ENCODE measurements at places on chromosomes 3 and 15.

- no peaks in the 10 kb centered on the region for H3K27me3 ChIP-seq
- no peak overlapping the region for H3K27ac ChIP-seq
- no peak for DNase-seq
- no peaks in the 10 kb centered on the region for H3K4me1 ChIP-seq
- peaks cover 4% of the 10 kb centered on the region for H3K36me3 ChIP-seq
Observed at GRCh38 chr15:60102748-60103147, 98.6 kb downstream of the FOXB1 start.

DNA sequence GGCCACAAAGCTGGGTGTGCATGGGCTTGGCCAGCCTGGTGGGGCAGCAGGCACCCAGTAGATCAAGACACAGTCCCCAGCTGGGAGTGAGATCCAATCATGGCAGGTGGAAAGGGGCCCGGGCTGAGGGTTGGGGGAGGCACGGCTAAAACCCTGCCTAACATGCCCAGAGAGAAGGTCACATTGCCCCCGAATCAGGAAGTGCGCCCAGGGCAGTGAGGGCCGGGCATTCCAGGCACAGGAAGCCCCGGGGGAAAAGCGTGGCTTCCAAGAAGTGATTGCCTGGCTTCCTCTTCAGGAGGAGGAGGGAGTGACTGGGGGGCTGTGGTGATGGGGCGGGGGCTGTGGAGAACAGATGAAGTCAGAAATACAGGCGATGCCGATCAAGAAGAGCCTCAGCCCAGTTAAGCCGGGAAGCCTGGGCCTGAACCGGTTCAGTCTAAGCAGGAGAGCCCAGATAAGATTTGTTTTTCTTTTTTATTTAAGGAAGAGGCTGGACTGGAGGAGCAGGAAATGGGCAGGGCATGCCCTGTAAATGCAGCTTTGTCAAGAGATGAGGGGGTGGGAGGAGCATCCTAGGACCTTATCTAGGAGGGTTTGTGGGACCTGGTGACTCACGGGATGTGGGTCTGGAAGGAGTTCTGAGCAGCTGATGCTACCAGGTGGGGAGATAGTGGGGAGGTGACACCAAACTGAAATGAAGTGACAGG is 83.9 kb downstream of the CHSY1 start:
- H3K4me3 ChIP-seq = no peak overlapping the region
- DNase-seq = no peak
- peaks cover 17% of the 10 kb centered on the region for H3K36me3 ChIP-seq
- H3K4me1 ChIP-seq = no peaks in the 10 kb centered on the region

DNA sequence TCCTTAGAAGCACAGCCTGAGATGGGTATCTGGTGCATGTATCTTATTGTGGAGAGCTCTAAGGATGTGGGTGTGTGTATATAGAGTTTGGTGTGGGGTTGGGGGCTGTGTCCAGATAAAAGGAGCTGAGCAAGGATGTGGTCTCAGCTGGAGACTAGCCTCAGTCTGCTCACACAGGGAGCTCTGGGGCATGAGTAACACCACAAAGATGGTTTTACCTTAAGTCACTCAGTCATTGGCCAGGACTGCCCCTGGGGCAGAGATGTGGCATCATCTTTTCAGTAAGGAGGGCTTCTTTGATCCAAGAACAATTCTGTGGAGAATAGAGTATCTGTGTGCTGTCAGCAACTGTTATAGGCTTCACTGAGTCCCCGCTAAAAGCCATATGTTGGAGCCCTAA is 163.4 kb upstream of the NUDT16 start:
- H3K27ac ChIP-seq = no peak overlapping the region
- no peaks in the 10 kb centered on the region for H3K27me3 ChIP-seq
- no peaks in the 10 kb centered on the region for H3K36me3 ChIP-seq
- no peak overlapping the region for H3K4me3 ChIP-seq
- no peak for DNase-seq

- no peak overlapping the region for H3K27ac ChIP-seq
- H3K4me1 ChIP-seq = no peaks in the 10 kb centered on the region
- no peaks in the 10 kb centered on the region for H3K36me3 ChIP-seq
- no peaks in the 10 kb centered on the region for H3K27me3 ChIP-seq
- DNase-seq = no peak
Observed at GRCh38 chr3:191170097-191170496, 28.9 kb upstream of the OSTN start.

GRCh38 chr3:179133575-179133974 is 14.6 kb upstream of the PIK3CA start:
- H3K27me3 ChIP-seq = no peaks in the 10 kb centered on the region
- no peaks in the 10 kb centered on the region for H3K4me1 ChIP-seq
- no peak overlapping the region for H3K4me3 ChIP-seq
- H3K27ac ChIP-seq = no peak overlapping the region
- DNase-seq = no peak

- no peak for DNase-seq
- H3K36me3 ChIP-seq = no peaks in the 10 kb centered on the region
- H3K4me1 ChIP-seq = peaks cover 12% of the 10 kb centered on the region
- H3K27ac ChIP-seq = no peak overlapping the region
Observed at GRCh38 chr3:39350714-39351113, 21.2 kb downstream of the CCR8 start.

DNA sequence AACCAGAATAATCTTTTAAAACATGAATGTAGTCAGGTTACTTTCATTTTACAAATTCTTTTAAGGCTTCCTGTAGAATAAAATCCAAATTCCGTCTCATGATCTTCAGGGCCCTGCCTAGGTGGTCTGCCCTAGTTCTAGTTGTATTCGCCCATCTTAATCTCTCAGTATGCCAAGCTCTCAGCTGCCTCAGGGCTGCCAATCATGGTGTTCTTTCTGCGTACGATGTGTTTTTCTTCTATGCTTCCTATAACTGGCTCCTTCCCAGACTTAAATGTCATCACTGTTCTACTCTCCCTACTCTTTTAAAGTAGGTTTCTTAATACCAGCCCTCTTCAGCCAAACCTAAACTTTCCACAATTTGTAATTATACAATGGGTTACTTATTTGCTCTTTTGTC is 107.4 kb downstream of the GREM1 start:
- H3K27me3 ChIP-seq = no peaks in the 10 kb centered on the region
- no peak overlapping the region for H3K27ac ChIP-seq
- H3K4me1 ChIP-seq = no peaks in the 10 kb centered on the region
- H3K4me3 ChIP-seq = no peak overlapping the region
- H3K36me3 ChIP-seq = no peaks in the 10 kb centered on the region

DNA sequence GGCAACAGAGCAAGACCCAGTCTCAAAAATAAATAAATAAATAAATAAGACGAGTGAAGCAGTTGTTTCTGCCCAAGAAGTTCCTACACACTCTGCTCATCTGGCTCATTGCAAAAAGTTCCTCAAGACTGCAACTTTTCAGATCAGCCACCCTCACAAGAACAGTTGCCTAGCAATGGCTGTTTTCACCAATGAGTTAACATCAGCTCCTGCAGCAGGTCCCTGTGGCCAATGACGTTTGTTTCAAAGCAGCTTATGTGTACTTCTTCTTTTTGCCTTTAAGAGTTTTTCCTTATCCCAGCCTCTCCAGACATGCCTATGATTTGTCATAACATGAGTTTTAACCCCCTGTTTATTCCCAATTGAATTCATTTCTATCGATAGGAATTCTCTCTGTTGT is 118.4 kb upstream of the SPRED1 start:
- no peaks in the 10 kb centered on the region for H3K27me3 ChIP-seq
- H3K36me3 ChIP-seq = no peaks in the 10 kb centered on the region
- no peak for DNase-seq
- no peak overlapping the region for H3K4me3 ChIP-seq
- no peak overlapping the region for H3K27ac ChIP-seq

- DNase-seq = peak; percentile 81
- H3K4me1 ChIP-seq = no peaks in the 10 kb centered on the region
- H3K27ac ChIP-seq = no peak overlapping the region
Observed at GRCh38 chr3:8443829-8444791, 57.5 kb upstream of the LMCD1 start.

DNA sequence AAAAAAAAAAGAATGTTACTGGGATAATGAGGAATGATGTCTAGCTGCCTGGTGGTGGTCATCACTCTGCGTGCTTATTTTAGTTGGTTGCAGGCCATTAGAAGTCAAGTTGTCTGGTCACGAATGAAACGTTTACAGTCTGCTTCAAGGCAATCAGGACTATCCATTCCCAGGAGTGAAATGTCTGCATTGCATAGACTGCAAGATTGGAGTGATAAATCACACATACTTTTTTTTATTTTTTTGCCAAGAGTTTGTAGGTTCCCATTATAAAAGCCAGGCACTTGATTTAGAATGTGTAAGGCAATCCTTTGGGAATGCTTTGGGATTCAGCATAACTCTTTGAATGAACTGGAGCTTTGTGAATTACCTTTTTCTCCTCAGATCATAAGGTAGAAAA is 132.3 kb downstream of the STAC start:
- no peak overlapping the region for H3K27ac ChIP-seq
- no peaks in the 10 kb centered on the region for H3K27me3 ChIP-seq
- H3K36me3 ChIP-seq = peaks cover 11% of the 10 kb centered on the region
- no peaks in the 10 kb centered on the region for H3K4me1 ChIP-seq

DNA sequence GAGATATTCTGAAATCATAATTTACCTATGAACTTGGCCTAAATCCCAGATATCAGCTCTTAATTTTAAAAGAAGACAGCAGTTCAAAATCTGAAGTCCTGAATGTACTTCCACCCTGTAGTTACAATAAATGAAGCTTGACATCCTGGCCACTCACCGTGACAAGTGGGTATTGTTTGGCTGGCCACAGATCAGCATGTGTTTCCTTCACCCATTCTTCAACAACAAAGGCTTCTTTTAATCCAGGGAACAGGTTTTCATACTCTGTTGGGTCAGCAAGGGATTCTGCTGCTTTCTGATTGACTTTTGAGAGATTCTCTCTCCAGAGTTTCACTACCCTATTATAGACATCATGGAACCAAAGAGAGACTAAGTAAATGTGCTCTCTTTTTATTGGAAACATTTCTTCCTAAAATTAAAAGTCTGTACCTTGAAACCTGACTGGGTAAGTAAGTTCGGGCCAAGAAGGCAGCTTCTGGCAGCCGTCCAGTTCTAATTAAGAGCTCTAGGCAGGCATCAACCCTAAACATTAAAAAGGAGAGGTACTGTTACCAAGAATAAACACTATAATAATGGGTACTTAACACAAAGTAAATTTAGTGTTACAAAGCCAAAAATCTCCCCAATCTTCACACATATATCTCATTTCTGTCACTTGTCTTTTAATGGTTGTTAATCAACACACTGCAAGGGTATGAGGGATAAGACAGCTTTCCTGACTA is 15.2 kb downstream of the MRPS22 start:
- DNase-seq = no peak
- H3K27me3 ChIP-seq = no peaks in the 10 kb centered on the region
- H3K36me3 ChIP-seq = peaks cover 86% of the 10 kb centered on the region
- H3K27ac ChIP-seq = no peak overlapping the region
- H3K4me3 ChIP-seq = no peak overlapping the region

- H3K4me1 ChIP-seq = no peaks in the 10 kb centered on the region
- no peaks in the 10 kb centered on the region for H3K27me3 ChIP-seq
- H3K36me3 ChIP-seq = peaks cover 7% of the 10 kb centered on the region
- no peak for DNase-seq
- H3K4me3 ChIP-seq = no peak overlapping the region
Observed at GRCh38 chr3:182455011-182455410, 338.3 kb upstream of the ATP11B start.

GRCh38 chr3:77262361-77262760 is 222.5 kb downstream of the ROBO2 start:
- H3K36me3 ChIP-seq = no peaks in the 10 kb centered on the region
- no peaks in the 10 kb centered on the region for H3K4me1 ChIP-seq
- H3K27me3 ChIP-seq = no peaks in the 10 kb centered on the region
- H3K27ac ChIP-seq = no peak overlapping the region
- DNase-seq = no peak

DNA sequence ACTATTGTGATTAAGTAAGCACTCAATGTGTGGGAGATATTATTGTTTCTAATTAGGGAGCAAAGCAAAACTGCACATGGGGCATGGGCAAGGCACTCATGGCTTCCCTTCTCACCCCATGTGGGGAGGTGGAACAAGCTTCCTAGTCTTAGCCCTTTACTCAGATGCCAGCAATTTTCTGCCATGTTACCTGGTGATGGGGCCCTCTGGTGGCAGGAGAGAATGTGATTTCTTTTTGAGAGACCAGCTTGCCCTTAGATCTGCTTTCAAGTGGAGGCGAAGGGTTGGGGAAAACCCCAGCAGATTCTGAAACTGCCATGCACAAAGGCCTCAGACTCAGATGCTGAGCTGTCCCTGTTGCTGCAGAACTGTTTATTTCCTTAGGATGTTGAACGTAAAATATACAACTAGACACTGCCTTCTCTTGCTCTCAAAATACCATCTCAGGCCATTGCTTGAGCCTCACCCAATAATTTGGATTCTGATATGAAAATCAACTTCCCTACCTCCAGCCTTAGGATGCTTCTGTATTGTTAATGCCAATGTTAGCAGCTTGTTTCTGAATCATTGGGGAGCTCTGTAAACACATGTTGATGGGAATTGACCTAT is 130.2 kb upstream of the TPRG1 start:
- no peaks in the 10 kb centered on the region for H3K27me3 ChIP-seq
- no peak overlapping the region for H3K4me3 ChIP-seq
- no peak overlapping the region for H3K27ac ChIP-seq
- DNase-seq = peak; percentile 76

GRCh38 chr3:171809611-171809860 is 747 bp downstream of the PLD1 start:
- no peak overlapping the region for H3K27ac ChIP-seq
- no peaks in the 10 kb centered on the region for H3K4me1 ChIP-seq
- H3K27me3 ChIP-seq = peaks cover 12% of the 10 kb centered on the region
- peak overlapping the region; percentile 71 for H3K4me3 ChIP-seq

DNA sequence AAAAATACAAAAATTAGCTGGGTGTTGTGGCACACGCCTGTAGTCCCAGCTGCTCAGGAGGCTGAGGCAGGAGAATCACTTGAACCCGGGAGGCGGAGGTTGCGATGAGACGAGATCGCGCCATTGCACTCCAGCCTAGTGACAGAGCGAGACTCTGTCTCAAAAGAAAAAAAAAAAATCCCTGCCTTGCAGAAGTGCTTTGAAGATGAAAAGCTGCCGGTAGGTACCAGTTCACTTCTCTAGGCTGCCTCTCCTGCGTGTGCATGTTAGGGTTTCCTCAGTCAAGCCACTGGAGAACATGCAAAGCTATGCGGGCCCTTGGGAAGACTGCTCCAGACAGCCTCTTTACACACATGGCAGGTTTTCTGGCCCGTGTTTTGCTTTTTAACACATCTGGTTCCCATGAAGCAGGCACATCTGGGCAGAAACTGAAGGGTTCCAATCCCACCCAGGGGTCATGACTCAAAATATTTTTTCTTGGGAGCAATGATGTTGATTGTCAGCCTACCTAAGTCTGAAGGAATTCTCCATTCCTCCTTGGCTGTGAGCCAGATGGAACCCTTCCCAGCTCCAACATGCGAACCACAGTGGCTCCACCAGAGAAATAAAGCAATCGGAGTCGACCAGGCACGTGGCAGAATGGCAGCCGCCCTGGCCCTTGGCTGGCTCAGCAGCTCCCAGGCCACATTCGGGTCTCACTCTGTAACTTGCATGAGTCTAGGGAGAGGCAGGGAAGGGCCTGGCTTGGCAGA is 29.6 kb downstream of the MGLL start:
- H3K27ac ChIP-seq = no peak overlapping the region
- no peaks in the 10 kb centered on the region for H3K27me3 ChIP-seq
- no peak overlapping the region for H3K4me3 ChIP-seq
- no peaks in the 10 kb centered on the region for H3K36me3 ChIP-seq
- no peaks in the 10 kb centered on the region for H3K4me1 ChIP-seq

Data from H9 (cell line).